Stimulated activated CD4-positive, alpha-beta T cell treated with anti-CD3 and anti-CD28 coated beads, TNF-alpha, amount 100 ng/mL, for 1 hour (primary cell): ENCODE measurements at places on chromosomes 16 and 17.

- DNase-seq: peak; percentile 17
Observed at GRCh38 chr17:35432176-35433074, at the start of gene SLFN12. Gene SLFN12 (minus strand): TSS chr17:35432500. CDS start chr17:35423028, 9,472 bp downstream.

- DNase-seq: no peak
Observed at GRCh38 chr17:50035421-50035879, 20.5 kb upstream of the ITGA3 start.

DNA sequence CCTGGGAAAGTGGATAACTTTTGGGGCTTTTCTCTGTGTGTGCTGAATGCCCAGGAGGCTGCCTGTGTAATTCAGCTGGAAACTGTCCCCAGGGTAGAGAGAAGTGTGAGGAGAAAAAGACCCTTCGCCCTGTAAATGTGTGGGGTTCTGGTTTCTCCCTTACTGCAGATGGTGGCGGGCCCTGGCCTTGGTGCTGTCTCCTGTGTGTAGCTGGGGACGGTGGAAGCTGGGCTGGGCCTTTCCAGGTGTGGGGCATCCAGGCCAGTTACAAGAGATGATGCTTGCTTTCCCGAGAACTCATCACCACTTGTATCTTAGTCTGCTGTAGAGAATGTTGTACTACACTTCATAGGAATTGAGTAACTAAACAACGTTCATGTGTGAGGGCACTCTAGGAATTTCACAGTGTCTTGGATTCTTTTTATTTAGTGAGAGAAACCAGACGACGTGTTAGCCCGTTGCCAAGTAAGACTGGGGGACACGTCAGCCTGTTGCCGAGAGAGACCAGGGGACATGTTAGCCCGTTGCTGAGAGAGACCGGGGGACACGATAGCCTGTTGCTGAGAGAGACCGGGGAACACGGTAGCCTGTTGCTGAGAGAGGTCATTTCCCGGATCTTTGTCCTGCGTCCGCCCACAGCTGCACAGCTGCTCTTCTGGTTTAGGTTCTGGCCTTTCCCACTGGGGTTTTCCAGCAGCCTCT lies 43.1 kb downstream of the TBCD start:
- DNase-seq: no peak

GRCh38 chr17:78255953-78256706 lies 24.7 kb downstream of the TMEM235 start:
- no peak for DNase-seq

DNA sequence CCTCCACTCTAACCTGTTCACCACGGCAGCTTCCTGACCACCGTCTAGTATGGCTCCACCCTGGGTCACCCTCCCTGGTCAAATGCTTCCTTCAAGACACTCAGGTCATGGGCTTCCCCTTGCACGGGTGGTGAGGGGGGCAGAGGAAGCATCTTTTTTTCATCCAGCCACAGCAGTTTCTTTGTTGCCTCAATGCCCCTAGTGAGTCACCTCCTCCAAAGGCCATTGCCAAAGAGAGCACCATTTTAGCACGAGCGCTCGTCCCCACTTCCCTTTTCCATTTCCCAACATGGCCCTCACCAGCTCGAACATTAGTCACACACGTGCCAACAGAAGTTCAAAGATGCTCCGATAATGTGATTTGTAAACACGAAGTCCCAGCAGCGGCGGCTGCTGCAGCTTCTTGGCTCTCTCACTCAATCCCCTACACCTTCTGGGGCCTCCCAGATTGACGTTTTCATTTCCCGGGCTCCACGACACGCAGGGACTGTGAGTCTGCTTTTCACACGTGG lies 134.6 kb downstream of the GAS7 start:
- no peak for DNase-seq

DNA sequence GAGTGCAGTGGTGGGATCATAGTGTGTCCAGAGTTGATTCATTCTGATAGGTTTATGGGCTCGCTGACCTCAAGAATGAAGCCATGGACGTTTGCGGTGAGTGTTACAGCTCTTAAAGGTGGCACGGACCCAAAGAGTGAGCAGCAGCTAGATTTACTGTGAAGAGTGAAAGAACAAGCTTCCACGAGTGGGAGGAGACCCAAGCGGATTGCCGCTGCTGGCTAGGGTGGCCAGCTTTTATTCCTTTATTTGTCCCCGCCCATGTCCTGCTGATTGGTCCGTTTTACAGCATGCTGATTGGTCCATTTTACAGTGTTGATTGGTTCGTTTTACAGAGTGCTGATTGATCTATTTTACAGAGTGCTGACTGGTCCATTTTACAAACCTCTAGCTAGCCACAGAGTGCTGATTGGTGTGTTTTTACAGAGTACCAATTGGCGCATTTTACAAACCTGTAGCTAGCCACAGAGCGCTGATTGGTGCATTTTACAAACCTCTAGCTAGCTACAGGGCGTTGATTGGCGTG lies 17.5 kb downstream of the CACNG4 start:
- DNase-seq: no peak

DNA sequence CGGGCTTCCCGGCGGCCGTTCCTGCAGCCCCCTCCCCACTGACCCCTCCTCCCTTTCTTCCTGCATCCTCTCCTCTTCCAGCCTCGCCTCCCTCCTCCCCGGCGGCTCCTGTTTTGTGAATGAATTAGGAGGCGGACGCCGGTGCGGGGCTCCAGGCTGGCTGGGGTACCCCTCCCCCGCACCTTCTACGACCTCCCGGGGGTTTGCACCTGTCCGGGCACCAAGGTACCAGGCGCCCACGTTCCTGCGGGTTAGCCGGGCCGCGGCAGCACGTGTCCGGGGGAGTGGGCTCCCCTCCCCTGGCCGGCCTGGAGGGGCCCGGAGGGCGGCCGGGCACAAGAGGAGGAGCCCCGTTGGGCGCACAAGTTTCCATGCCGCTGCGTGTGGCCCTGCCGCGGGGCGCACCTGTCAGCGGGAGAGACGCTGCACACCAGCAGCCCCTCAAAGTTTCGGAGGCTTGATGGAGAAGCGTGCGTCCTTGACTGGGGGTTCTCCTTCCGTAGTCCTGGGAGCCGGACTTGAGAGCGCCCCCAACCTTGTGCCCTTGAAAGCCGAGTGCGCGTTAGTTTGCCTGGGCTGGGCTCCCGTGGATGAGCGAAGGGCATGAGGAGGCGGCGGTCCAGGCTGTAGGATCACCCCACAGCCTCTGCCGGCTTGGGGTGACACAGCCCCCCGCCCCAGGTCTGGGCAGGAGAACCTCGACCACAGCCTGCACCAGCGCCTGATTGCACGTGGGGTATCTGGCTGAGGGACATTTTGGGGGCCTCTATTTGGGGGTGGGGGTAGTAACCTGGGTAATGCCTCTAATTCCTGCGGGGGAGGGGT lies 1.2 kb downstream of the HAS3 start:
- no peak for DNase-seq

DNA sequence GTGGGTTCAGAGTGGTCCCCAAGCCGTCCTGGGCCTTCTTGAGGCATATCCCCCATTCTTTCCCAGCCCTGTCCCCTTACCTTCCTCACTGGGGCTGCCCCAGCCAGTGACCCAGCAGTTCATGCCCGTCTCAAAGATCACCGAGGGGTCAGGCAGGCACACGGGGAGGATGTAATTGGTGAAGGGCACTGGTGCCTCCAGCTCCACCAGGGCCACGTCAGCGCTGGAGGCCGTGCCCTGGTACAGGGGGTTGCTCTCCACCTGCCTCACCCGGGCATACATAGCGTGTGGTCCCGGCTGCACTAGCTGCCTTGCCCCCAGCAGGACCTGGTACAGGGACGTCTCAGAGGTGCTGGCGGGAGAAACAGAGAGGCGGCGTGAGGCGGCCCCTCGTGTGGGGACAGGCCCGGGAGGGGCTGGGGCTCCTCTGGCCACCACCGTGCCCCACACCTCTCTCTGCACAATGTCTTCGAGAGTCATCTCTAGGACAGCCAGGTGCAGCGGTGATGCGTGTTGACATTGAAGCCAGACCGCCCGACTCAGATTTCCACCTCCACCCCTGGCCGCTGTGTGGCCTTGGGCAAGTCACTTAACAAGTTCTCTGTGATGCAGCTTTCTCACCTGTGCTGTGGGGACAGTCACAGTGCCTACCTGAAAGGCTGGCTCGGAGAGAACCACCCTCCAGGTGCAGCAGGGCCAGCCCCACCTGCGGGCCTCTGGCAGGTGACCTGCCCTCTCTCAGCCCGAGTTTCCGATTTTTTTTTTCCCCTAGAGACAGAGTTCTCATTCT lies 5.8 kb downstream of the PRSS27 start:
- DNase-seq: no peak

DNA sequence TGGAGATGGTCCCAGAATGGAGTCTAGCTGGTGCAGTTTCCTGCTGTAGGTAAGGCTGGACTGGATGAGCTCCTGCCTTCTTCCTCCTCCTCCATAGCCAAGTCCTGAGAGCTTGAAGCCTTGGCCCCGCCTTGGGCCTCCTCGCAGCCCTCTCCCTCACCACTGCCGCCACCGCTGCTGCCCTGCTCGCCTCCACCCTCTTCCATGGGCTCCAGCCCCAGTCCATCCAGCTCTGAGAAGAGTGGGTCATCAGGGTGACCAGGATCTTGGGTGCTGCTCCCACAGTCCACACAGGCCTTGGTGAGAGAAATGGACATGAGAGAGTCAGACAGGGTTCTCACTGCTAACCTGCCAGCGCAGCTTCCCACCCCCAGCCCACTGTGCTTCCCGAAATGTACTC lies 11.2 kb downstream of the PER1 start:
- DNase-seq: no peak

GRCh38 chr17:1125788-1126145 lies 54.0 kb downstream of the ABR start:
- DNase-seq: no peak

- no peak for DNase-seq
Observed at GRCh38 chr17:80845069-80845862, 146.4 kb upstream of the CHMP6 start.

- no peak for DNase-seq
Observed at GRCh38 chr17:77466140-77466539, 325.4 kb downstream of the SEC14L1 start.
